ENCODE measurements at places on chromosomes 7 and 10.

- DNase-seq, result no peak
Observed at GRCh38 chr10:59817773-59818172, 64.5 kb upstream of the MRLN start.

GRCh38 chr7:64879086-64879730 lies 23.9 kb upstream of the ZNF273 start:
- no peak for DNase-seq

GRCh38 chr7:99121496-99122021 lies 22.3 kb downstream of the SMURF1 start:
- no peak for DNase-seq

DNA sequence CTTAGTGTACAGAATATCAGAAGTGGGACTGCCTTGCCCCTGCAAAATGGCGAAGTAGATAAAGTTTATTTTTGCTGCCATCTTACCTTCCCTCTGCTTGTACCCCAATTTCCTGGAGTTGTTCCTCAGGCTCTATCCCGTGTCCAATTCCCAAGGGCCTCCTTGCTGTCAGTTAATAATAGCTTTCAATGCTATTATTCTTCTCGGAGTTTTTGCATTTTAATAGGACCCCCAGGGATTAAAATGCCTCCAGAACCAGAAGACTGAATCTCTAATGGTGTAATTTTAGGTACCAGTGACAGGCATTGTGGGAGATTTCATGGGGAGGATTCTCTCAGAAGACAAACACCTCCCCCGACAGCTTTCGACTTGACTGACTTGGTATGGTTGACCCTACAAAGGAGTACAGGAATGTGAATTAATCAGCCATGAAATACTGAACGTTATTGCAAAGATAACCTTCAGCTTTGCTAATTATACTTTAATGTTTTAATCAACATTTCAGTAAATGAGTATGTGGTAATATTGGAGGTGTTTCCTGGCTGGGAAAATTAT lies 75.2 kb downstream of the ZNF22 start:
- DNase-seq, result no peak

DNA sequence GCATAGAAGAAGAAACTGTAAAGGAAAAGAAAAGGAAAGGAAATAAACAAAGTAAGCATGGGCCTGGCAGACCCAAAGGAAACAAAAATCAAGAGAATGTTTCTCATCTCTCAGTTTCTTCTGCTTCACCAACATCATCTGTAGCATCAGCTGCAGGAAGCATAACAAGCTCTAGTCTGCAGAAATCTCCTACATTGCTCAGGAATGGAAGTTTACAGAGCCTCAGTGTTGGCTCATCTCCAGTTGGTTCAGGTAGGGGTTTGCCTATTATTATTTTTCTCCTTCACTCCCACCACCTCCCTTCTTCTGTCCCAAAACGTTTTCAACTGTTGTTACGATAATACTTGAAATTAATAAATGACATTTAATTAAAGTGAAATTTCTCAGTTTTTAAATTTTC lies 139.6 kb downstream of the MLLT10 start:
- no peak for DNase-seq

DNA sequence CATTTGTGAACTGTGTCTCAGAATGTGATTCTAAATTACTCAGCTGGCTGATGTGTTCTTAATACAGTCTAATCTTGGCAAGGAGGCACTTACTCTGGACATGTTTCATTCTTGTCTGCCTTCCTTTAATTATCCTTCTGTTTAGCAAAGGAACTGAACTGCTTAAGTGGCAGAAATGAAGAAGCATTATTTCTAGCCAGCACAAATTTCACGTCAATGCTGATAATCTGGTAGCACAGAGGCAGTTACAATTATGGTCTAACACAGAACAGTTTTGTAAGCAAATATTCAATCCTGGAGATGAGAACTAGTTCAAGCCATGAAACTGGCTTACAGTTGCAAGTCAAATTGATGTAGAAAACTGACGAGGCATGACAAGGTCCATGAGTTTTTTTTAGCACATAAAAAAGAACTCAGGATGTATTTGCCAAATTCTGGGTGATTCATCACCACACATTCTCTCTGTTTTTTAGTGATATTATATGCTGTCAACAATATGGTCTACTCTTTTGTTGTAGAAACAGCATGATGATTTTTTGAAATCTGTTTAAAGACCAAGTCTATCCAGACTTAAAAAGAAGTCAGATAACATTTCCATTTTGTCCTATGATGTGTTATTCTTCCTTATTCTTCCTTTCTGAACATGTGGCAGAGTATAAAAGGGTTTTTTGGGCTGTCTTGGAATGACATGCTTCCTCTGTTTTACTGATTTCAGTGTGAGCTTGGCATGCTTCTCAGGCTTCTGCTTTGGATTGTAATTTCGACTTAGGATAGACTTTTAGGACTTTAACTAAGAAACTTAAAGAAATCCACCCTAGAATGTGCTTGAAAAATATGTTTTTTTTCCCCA lies 154.8 kb downstream of the DNAJB9 start:
- no peak for DNase-seq

DNA sequence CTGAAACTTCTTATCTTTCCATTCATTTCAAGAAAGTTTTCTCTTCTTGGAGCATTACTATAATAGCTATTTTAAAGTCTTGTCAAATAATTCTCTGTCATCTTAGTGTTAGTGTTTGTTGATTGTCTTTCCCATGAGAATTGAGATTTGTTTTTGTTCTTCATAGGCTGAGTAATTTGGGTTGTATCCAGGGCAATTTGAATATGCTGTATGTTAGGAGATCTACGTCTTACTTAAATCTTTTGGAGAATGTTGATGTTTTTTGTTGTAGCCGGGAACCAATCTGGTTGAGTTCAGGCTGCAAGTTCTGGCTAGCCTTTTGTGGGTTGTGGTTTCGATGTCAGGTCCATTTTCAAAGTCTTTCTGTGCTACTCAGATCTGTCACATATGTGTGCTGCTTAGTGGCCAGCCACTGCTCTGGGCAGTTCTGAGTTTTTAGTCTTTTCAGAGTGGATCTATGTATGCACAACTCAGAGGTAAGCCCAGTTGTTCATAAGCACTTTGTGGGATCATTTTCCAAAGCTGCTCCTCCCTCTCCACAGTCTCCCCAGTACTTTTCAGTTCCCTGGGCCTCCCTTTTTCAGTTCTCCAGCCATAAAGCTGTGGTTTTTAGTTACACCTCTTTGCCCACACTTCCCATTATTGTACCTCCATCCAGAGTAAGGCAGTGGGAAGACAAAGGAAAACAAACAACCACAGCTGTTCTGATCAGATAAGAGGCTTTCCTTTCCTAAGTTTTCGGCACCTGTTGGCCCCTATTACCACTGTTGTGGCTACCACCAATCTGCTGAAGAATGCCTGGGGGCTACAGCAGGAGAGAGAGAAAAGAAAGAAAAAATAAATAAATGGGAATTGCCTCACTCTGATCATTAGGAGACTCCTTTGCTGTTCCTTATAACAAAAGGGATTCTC lies 4.7 kb upstream of the CCNJ start:
- DNase-seq, result no peak

DNA sequence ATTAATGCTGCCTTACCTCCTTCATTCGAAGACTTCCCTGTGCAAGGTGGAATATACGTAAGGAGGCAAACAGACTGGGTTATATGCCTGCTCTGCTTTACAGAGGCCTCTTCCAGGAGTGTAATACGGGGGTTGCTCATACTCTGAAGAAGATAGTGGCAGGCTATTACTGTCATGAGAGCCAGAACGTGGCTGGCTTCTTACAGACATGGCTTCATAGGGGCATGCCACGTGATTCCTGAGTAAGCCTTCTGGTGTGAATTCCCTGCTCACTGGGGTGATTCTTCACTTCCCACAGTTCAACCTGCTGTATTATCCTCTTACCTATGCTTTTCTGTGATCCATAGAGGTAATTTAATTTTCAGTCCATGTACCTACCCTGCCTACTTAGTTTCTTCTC lies 141.8 kb downstream of the ST7 start:
- no peak for DNase-seq

DNA sequence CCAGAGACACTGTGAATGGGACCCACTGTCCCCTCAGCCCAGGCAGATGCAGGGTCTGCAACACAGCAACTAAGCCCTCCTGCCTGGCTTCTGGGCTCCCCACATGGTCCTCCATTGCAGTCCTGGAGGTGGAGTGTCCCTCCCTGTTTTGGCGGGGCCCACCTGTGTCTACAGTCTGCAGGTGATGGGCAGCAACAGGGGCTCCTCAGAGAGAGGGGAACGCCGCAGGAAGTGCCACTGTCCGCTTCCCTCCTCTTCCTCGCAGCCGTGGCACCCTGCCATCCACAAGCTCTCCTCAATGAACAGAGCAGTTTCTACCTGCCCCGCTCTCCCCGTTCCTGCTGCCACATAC lies 9.3 kb downstream of the CAMK2G start:
- DNase-seq, result no peak

- DNase-seq, result no peak
Observed at GRCh38 chr10:13865758-13866491, 279.2 kb downstream of the PRPF18 start.

DNA sequence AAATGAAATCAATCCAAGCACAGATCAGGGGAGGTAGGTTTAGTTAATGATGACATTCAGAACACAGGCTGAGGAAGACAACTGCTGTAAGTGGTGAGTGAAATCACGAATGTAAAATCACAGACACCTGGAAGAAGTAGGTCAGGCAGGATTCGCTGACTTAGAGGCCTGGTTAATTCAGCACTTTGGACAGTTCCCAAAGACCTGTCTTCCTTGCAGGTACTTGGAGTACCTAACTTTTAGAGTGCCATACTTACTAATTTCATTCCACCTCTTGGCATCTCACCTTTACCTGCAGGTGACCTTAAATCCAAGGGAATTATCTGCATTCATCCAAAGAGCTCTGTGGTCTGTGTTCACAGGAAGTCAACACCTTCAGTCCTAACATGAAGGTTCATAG lies 822.3 kb downstream of the PHTF2 start:
- DNase-seq, result no peak

- DNase-seq, result no peak
Observed at GRCh38 chr10:69172241-69172982, 7.6 kb upstream of the SUPV3L1 start.

GRCh38 chr10:7768417-7768816 lies 19.4 kb downstream of the KIN start:
- no peak for DNase-seq

DNA sequence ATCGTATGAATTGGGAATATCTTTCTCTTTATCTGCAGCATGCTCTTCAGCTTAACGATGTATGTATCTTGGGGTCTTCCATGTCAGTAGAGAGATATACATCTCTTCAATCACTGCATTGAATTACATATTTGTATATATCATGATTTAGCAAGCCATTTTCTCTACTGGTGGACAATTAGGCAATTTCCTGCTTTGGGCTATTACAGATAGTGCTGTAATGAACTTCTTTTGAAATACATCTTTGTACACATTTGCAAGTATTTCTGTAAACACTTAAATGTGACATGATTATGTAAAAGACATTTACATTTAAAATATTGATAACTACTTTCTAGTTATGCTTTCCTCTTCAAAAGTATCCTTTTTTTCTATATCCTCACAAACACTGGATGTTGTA lies 199.0 kb downstream of the PPP1R9A start:
- DNase-seq, result no peak

DNA sequence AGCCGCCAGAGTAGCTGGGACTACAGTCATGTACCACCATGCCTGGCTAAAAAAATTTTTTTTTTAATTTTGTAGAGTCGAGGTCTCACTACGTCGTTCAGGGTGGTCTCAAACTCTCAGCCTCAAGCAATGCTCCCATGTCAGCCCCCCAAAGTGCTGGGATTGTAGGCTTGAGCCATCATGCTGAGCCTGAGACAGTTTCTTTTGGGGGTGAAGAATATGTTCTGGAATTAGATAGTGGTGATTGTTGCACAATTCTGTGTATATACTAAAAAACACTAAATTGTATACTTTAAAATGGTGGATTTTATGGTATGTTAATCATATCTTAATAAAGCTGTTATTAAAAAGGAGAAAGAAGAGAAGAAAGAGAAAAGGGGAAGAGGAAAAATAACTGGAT lies 1.5 kb downstream of the CUZD1 start:
- DNase-seq, result no peak

GRCh38 chr10:92434385-92434784 lies 139.5 kb downstream of the IDE start:
- DNase-seq, result no peak

- DNase-seq, result no peak
Observed at GRCh38 chr10:9910446-9910845, 1107.2 kb upstream of the CELF2 start.

GRCh38 chr7:66307591-66308215 lies 102.6 kb downstream of the TPST1 start:
- DNase-seq, result no peak

DNA sequence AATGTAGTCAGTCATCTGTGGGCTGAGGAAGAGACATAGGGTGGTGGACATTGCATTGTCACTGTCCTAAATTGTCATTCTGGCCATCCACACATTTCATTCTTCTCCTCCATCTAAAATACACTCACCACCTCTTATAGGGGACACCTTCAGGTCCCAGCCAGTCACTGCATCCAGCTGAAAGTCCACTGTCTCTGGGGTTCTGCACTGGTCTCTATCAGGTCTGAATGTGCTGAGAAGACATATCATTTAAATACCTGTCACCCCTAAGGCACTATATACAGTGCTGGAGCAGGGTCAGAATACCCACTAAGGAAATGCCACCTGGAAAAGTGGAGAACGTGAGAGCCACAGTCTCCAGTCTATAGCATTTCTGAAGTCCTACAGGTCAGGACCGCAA lies 29.6 kb downstream of the SH2D4B start:
- DNase-seq, result no peak

- DNase-seq, result no peak
Observed at GRCh38 chr10:3636356-3637181, 148.4 kb downstream of the KLF6 start.

DNA sequence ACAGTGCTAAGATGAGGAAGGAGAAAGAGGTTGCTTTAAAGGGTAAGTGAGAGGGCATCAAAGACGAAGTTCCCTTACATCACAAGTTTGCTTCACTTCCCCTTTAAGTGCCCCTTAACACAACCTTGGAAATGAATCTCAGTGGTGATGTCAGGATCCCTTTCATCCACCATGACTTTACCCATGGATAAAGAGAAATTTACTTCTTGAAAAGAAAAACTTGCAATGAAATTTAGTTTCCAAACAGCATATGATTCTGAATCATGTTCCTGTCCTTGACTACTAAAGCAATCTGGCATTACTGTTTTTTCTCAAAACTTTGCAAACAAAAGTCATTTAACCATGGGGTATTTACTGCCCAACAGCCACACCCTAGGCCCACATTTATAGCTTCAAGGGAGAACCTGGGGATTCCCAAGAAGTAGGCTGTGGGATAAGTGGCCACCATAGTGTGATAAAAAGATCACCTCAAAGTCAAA lies 135.9 kb downstream of the ITGB8 start:
- no peak for DNase-seq

- no peak for DNase-seq
Observed at GRCh38 chr7:25684360-25684759, 456.1 kb upstream of the NPVF start.
